ENCODE measurements at places on chromosomes 4 and X. TPM values are rescaled to one million over a fixed set of nuclear protein-coding genes. Genes with fewer than 3 reads are reported as not detected.

DNA sequence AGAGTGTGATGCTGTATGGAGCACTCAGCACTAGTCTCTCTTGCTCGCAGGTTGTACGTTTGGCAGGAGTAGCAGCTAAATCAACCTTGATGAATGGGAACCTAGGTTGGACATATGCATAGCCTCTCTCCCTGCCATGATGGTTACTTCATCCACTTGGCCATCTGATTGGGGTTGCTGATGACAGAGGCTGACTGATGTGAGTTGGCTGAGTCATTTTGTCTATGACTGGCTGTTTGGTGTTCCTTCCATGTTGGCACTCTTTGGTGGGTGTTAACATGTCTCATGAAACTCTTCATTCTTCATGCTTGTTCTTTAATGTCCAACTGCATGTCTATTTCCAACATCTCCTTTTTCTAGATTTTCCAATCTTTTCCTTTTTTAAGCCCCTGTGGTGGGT is 31.6 kb upstream of the SPARCL1 start:
- no peaks in the 10 kb centered on the region for H3K27me3 ChIP-seq
- H3K4me1 ChIP-seq, result no peaks in the 10 kb centered on the region
- H3K4me3 ChIP-seq, result no peak overlapping the region
- H3K27ac ChIP-seq, result no peak overlapping the region
- DNase-seq, result no peak

DNA sequence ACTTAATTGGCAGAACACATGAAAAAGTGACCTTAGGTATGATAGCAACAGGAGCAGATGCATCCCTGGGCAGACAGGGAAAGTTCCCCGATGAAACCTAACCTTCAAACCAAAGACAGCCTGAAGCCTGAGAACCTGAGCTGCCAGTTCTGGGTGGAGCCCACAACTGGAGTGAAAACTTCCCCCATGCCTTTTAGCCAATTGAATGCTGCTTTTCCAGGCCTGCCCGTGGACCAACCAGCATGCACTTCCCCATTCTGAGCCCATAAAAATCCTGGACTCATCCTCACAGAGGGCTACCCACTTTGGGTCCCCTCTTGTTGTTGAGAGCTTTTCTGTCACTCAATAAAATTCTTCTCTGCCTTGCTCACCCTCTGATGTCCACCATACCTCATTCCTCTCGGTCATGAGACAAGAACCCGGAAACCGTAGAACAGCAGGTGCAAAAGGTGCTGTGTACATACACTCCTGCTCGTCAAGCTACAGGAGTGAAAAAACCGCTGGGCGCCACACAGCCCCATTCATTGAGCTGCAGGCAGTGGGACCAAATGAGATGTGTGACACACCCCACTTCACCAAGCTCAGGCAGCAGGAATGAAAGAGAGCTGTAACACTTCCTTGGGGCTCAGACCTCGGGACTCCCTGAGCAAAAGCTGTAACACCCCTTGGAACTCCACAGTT is 13.9 kb upstream of the SLC7A11 start:
- H3K4me3 ChIP-seq, result no peak overlapping the region
- peaks cover 23% of the 10 kb centered on the region for H3K4me1 ChIP-seq
- DNase-seq, result no peak

- DNase-seq, result no peak
- H3K27ac ChIP-seq, result no peak overlapping the region
- no peak overlapping the region for H3K4me3 ChIP-seq
- H3K4me1 ChIP-seq, result peaks cover 14% of the 10 kb centered on the region
These were observed 26.7 kb upstream of the PLAC1 start for GRCh38 chrX:134684956-134685355.

The CT47B1 gene
- total RNA-seq, result not detected

The NLGN3 gene
- total RNA-seq, result not detected

The CPZ gene
- total RNA-seq, result 130 TPM
